ENCODE measurements at places on chromosomes 16 and 17.

DNA sequence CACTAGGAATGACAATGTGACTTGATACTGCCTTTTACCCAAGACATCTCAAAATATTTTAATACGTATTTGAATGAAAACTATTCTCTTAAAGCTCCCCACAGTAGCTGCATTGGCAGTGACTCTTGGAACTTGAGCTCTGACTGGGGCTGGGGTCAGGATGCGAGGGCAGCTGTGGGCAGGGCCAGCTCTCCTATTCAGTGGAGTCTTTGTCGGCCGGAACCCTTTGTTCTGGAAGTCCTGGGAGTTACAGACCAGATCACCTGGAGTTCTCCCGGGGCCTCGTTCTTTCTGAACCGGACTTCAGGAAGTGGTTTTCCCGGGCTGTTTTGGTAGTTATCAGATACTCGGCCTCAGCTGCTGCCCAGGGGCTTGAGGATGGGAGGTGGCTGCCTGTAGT, 84.9 kb downstream of the NPIPB11 start:
- DNase-seq = no peak

DNA sequence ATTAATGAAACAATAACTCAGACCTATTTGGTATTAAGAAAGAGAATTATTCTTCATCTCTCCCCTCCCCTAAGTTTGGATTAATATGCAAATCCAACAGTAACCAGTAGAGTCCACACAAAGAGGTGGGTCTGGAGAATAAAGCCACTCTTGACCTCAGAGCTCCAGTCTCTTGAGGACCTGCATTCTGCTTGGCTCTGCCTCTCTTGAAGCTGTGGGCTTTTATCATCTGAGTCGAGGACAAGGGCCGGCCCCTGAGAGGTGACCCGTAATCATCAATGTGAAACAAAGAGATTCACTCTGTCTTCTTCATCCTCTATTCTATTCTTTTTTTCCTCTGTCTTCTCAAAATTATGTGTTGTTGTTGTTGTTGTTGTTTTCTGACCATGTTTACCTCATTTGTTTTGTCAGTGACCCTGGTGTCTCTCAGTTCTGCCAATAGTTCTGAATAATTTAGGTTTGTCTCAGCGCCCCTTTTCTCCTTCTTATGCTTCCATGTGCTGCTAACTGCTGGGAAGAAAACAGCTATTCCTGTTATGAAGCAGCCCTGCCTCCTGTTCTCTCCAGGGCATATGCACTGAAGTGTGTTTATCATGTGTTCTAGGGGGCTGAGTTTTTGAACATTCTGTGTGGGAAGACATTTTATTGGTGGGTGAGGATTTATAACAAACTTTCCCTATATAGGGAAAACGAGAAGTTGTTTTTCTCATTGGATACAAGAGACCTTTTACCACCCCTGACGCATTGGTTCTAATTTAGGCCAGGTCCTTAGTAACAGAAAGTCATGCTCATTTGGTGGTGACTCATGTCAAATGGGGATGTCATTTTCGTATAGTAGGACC, 135.8 kb downstream of the TRIM37 start:
- no peak for DNase-seq

DNA sequence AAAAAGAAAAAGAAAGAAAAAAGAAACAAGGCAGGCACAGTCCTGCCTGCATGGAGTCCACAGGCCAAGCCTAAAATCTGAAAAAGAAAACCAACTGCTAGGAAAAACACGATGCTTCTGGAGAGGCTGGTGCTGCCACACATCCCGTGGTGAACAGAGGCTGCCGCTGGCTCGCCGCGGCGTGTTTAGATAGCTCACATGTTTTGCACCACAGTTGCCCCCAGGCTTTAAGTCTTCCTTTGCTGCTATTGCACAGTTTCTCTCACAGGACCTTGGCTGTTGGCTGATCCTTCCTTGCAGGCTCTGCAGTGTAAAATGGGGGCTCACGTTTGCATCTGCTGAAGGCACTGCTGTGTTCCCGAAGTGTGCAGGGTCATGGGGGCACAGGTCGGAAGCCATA, 8.6 kb downstream of the SLC6A4 start:
- no peak for DNase-seq

DNA sequence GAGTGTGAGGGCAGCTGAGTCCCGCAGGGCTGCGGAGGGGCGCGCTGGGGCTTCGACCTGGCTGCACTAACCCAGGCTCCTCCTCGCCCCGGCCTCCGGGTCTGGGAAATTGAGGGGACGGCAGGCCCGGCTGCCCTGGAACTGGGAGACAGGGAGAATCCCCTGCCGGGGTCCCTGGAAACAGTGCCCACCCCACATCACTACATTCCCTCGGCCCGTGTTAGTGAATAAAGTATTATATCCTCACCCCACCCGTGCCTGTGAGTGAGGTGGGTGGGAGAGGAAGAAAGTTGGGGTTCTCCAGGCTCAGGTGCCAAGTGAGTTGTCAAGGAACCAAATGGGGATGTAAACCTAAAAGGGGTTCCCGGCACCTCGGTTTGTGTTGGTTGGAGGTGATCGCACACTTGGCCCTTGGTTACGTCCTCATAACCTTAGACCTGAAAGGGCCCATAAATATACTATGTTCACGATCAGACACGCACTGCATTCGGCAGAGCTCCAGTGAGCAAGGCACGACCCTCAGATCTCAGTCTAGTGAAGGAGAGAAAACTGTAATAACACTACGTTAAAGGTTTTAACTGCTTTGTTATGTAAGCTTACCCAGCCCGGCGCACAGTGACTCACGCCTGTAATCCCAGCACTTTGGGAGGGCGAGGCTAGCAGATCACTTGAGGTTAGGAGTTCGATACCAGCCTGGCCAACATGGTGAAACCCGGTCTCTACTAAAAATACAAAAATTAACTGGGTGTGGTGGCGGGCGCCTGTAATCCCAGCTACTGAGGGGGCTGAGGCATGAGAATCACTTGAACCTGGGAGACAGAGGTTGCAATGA, 11.2 kb downstream of the ZNF771 start:
- no peak for DNase-seq

- DNase-seq = no peak
Measured at GRCh38 chr16:31886227-31886626, 12.6 kb downstream of the ZNF267 start.

GRCh38 chr16:50901062-50901461, 159.2 kb downstream of the CYLD start:
- no peak for DNase-seq

GRCh38 chr17:64133546-64134215, 3.7 kb upstream of the ERN1 start:
- peak; percentile 81 for DNase-seq

GRCh38 chr17:8365143-8365542, 11.4 kb downstream of the KRABD2 start:
- DNase-seq = peak; percentile 64

GRCh38 chr17:41935641-41936040, 5.2 kb downstream of the ODAD4 start:
- DNase-seq = no peak

- DNase-seq = no peak
Measured at GRCh38 chr17:19733953-19734526, 14.1 kb downstream of the ALDH3A1 start.
